T47D (cell line): ENCODE measurements at places on chromosomes 1 and 21.

- DNase-seq = peak; percentile 38
Measured at GRCh38 chr1:223460566-223461189, 67.5 kb downstream of the CCDC185 start.

- no peak for DNase-seq
Measured at GRCh38 chr21:14382486-14382834, 486 bp downstream of the HSPA13 start.

DNA sequence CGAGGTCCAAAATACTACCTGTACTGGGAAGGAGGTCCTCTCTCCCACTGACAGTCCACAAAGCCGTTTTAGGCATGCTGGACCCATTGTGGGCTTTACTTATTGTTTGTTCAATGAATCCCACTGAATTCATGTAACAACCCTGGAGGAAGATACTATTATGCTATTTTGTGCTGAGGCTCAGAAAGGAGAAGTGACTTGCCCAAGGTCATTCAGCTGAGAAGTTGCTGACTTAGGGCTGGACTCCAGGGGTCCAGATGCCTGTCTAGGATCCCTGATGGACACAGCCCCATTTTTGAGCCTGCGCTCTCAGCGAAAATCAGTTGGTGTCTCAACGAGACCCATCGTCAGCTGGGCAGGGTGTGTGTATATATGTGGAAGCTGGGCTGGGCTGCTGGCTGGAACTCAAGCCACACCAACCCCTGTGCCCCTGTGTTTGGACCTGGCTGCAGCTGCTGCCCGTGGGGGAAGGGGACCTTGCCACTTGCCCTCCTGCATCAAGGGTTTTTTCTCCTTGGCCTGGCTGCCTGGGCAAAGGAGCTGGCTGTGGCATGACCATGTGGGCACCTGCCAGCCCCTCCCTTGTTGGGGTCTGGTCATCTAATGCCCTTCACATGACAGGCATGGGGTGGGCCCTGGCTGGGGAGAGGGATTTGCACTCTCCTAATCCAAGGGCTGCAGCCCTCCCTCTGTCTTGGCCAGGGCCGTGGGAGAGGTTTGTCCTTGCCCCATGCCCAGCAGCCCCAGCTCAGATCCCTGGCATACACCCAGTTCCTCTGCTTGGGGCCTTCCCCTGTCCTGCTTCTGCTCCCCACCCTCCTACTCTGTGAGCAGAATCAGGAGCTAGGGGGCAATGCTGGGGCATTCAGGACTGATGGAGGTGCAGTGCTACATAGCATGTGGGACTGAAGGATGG, 15.0 kb downstream of the KCNQ4 start:
- no peak for DNase-seq

GRCh38 chr21:42784276-42784675, 95.1 kb downstream of the WDR4 start:
- DNase-seq = no peak

DNA sequence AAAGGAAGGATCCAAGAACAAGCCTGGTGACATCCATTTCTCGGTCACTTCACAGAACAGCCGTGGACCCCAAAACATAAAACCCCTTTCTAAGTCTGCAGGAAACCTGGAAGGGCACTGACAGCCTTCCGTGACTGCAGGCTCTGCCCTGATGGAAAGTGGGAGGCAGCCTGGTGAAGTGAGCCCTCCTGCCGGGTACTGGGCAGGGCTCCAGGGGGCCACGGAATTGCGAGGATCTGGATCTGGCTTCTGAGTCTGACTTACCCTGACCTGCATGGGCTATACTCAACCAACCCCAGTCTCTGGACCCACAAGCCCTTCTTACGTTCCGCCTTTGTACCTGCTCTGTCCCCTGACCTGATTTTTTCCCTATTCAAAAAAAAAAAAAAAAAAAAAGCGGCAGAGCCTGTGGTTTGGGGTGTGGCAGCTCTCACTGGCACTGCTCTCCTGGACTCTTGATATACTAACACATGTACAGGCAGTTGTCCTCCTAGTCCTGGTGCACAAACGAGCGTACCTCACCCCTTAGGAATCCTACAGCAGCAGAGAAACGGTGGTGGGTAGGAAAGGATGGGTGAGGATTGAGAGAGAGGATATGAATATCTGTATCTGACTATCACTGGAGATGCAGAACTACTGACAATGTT, 82.9 kb downstream of the BEND5 start:
- no peak for DNase-seq

GRCh38 chr1:17104782-17105181, 14.5 kb downstream of the PADI2 start:
- no peak for DNase-seq

- DNase-seq = no peak
Measured at GRCh38 chr1:187933562-187934419, 1105.0 kb downstream of the PLA2G4A start.

- no peak for DNase-seq
Measured at GRCh38 chr1:76162254-76162653, 87.7 kb downstream of the ST6GALNAC3 start.

DNA sequence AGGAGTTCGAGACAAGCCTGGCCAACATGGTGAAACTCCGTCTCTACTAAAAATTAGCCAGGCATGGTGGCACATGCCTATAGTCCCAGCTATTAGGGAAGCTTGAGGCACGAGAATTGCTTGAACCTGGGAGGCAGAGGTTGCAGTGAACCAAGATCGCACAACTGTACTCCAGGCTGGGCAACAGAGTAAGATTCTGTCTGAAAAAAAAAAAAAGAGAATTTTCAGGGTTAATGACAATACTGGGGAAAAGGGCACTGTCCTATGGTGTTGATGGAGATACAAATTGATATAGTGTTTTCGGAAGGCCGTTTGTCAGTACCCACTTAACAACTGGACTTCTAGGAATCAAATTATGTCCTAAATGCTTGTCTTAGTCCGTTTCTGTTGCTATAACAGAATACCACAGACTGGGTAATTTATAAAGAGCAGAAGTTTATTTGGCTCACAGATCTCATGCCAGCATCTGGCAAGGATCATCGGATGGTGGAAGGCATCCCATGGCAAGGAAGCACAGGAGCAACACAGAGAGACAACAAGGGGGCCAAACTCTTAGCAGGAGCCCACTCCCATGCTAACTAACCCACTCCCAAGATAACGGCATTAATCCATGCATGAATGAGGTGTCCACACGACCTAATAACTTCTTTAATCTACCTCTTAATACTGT, 41.3 kb downstream of the ZBTB8A start:
- DNase-seq = no peak

DNA sequence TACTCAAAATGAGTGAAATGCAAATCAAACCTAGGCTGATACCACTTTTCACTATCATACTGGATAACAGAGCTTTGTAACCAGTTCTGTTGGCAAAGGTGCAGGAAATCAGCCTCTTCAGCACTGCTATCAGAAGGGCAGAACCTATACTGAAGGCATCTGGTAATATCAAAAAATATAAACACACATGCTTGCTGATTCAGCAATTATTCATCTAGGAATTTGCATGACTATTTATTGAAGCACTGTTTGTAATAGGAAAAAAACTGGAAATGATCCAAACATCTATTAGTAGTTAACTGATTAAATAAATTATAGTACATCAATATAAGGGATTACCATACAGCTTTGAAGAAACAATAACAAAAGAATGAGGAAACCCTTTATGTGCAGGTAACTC, 21.4 kb downstream of the ARHGAP29 start:
- DNase-seq = no peak
